ENCODE measurements at places on chromosomes 1 and 21.
A peak's percentile ranks its signal among the peaks of the same experiment; 100 is the strongest.

GRCh38 chr1:245173446-245174211 lies 18.8 kb downstream of the KIF26B start:
- DNase-seq = peak; percentile 30

DNA sequence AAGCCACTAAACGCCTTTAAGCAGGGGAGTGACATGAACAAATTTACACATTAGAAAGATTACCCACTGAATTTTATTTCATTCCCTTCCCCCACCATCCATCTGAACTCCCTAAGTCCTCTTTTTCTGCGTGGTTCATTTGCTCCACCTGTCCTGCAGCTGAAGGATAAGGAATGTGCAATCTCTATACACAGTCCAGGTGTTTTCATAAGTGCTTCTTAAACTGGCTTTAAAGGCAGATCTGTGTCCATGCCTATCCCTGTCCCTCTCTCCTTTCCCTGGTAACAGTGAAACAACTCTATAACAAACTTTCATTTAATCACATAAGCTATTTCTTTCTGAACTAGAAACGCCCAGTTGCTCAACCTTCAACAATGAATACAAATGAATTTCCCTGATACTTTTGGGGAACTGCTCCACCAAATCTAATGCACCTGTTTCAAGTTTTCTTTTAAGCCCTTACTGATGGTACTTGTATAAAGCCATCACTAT lies 8.4 kb downstream of the GSTM3 start:
- DNase-seq = no peak

DNA sequence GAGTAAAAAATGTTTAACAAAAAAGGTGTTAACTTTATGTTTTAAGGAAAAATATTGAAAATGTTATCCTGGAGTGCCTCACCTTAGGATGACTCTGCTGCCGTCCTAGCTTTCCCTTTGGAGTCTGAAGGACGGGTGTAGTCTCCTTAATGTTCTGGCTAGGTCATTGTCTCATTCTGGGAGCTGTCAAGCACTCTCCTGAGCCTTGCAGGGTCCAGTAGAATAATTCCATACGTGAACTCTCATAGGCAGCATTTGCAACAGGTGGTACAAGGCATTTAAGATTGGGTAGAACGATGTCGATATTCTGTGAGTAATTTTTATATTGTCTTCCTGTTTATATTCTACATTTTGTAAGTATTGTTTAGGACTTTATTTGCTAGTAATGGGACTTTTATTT lies 283.6 kb upstream of the C1orf105 start:
- peak; percentile 42 for DNase-seq

DNA sequence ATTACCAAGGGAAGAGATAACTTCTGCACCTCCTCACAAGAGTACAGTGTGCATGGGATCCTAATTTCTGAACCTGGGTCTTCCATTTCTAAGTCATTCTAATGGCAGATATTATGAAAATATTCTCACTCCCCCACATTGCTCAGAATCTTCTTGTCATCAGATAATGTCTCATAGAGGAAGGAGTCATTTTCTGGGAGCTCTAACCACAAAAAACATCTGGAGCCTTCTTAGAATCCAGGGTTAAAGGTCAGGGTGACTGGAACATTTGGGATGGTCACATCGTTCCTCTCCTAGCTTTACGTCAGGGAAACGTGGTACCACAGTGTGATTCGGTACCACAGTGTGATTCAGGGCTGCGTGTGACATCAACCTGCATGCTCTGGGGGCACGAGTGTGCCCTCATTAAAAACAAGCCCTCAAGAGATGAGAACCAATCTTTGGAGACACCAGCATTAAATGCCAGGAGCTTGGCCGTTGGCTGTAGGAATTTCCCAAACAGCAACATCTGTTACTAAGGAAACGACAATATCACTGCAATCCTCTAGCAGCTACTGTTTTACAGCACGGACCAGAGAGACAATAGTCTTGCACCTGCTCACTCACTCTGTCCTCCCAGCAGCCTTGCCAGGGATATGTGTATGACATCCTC lies 179.1 kb downstream of the PSMG1 start:
- peak; percentile 94 for DNase-seq

DNA sequence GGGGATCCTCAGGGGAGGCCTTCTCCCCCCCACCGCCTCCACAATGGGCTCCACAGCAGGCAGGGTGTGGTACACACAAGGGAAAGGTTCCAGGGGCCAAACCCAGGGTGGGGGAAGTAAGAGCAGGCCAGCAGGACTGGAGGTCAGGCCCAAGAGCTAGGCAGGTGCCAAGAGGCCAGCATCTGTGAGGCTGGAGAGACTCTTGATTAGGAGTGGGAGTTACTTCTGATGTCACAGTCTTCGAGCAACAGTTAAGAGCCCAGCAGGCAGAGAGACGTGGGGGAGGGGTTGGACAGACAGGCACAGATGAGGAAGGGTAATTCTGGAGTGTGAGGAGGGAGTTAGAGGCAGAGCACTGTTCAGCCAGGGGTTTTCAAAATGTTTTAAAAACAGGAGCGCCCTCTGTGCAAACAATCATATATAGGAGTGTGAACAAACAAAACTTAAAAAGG lies 55.8 kb downstream of the SLC9A1 start:
- peak; percentile 85 for DNase-seq

All from GM23248 (cell line).